NCI-H1048 (cell line): ENCODE measurements at places on chromosomes 11 and 22.

- DNase-seq: no peak
These were observed 177.0 kb downstream of the EFCAB6 start for GRCh38 chr22:43635101-43635500.

GRCh38 chr11:128624269-128625175 is 37.2 kb upstream of the ETS1 start:
- DNase-seq: no peak

GRCh38 chr11:134047586-134047999 is 21.3 kb upstream of the JAM3 start:
- DNase-seq: no peak

GRCh38 chr11:61018059-61018458 is 46.6 kb downstream of the CD6 start:
- DNase-seq: no peak

DNA sequence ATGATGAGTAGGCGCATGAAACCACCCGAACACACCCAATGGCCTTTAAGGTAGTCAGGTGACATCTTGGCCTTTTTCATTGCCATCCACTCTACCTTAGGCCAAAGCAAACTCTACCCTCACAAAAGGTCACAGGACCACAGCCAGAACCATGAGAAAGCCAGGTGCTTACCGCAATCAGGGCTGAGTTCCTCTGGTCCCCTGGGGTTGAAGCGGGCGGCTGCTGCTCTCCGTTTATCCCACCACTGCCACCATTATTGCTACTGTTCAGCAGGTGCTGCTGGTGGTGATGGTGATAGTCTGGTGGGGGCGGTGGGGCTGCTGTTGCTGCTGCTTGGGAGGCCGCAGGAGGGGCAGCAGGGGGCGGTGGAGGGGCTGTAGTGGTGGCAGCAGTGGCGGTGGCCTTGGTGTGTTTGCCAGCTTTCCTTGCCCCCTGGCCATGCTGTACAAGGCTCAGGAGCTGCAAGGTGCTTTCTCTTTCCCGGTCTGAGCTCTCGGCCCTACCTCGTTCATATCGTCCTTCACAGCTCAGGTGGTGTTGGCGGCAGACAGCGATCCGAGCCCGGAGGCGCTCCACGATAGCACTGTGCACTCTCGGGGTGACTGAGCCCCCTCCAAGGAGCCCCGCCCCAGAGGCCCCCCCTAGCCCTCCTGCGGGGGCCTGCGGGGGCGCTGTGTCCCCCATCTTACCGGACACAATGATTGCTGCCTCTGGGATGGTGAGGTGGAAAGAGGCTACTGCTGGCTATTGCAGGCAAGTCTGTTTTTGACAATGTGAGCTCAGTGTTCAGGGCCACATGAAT is 1.6 kb downstream of the MAML2 start:
- DNase-seq: no peak

DNA sequence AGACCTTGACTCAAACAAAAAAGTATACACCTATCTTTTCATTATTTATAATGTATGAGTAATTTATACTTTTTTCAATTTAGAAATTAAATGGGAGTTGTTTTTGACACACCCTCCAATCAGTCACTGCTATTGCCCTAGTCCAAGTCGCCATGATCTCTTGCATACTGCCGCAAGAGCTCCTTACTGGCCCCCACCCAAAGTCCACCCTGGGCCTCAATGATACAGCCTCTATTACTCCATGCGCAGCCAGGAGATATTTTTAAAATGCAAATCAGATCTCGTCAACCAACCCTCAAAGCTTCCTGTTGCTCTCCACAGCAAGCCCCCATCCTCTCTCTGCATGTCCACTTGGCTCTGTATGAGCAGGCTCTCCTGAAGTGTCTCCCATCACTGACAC is 12.8 kb upstream of the LMO1 start:
- DNase-seq: no peak

DNA sequence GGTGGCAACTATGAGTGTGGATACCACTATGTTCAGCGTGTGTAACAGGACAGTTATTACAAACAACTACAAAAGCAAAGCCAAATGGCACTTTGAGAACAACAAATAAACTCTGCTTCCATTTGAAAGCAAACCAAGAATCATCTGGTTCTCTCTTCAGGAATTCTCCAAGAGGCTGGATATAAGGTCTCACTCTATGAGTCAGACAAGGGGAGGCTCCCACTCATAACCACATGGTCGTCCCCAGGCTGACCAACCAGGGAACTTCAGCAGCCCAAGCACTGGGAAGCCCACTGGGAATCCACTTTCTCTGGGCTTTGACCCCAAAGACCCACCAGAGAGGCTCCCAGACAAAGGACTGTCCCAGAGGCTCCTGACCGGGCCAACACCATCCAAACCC is 35.3 kb downstream of the DGCR2 start:
- DNase-seq: no peak

- no peak for DNase-seq
These were observed 770.6 kb downstream of the FAM181B start for GRCh38 chr11:81963018-81963417.

DNA sequence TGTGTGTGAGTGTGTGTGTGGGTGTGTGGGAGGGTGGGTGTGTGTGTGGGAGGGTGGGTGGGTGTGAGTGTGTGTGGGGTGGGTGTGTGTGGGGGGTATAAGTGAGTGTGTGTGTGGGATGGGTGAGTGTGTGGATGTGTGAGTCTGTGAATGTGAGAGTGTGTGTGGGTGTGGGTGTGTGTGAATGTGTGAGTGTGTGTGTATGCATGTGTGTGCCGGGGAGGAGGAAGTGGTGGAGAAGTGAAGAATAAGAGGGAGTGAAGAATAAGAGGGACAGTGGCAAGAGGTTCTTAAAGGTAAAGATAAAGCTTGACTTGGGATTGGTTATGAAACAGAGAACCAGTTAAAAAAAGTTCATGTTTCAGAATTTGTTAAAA is 54.0 kb downstream of the PRR5L start:
- no peak for DNase-seq

DNA sequence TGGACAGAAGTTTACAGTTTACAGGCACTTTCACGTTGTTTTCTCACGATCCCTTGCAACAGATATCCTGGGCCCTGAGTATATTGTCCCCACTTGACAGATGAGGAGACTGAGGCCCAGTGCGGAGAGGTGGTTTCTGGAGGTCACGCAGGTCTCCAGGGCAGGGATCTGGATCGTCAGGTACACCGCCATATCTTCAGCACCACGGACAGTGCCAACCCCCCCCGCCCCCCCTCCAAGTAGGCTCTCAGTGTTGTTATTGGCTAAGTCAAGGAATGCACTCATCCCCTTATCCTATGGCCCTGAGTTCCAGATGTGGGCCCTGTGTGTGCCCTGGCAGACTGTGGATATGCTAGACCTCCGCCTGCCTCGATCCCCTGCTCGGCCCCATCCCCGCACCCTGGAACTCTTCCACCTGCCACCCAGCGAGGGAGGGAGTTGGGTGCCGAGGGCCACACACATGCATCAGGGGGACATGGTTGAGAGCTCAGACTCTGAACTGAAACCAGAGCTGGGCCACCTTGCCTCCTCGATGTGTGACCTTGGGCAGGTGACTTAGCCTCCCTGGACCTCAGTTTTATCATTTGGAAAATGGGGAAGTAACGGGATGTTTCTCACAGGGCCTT is 37.5 kb downstream of the MPPED1 start:
- no peak for DNase-seq

- DNase-seq: no peak
These were observed 145.6 kb downstream of the CSNK2A3 start for GRCh38 chr11:11207428-11207827.

DNA sequence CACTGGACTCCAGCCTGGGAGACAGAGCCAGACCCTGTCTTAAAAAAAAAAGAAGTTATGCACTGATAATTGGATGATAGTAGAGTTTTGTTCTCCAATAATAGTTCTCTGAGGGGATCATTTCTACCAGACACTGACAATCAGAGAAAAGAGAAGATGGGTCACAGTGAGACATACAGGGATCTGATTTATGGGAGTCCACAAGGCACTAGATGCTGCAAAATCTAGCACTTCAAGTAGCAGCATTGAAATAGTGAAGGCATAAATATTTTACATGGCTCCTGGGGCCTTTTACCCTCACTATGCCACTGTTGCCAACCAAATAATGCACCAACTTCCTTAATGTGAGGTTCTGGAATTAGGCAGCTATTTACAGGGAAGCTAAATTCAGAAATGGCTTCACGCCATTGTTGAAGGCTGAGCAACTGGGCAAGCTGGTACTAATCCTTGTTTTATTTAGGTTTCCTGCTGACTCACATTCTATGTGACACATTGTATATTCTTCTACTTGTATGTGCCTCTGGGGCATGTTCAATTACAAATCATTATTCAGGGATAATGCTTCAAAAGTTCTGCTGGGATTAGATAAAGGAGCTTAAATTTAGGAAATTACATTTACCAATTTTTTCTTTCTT is 38.2 kb upstream of the ABTB2 start:
- no peak for DNase-seq

DNA sequence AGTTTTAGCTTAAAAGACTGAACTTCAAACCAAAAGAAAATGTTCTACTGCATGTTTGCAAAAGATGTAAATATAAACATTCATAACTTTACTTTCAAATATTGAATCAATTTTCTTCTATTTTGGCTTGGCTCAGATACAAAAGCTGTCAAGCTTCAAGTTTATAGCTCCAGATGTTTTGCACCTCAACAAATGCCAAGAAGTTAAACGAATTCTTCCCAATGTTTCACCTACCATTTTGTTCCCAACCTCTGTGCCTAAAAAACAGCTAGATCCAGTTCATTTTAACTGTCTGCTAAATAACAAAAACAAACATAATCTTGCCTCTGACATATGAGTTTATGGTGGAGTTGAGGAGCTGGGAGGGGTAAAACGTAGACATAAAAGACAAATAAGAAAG is 76.5 kb downstream of the RAB30 start:
- DNase-seq: no peak

- DNase-seq: no peak
These were observed 53.8 kb downstream of the LARGE1 start for GRCh38 chr22:33866511-33866910.

DNA sequence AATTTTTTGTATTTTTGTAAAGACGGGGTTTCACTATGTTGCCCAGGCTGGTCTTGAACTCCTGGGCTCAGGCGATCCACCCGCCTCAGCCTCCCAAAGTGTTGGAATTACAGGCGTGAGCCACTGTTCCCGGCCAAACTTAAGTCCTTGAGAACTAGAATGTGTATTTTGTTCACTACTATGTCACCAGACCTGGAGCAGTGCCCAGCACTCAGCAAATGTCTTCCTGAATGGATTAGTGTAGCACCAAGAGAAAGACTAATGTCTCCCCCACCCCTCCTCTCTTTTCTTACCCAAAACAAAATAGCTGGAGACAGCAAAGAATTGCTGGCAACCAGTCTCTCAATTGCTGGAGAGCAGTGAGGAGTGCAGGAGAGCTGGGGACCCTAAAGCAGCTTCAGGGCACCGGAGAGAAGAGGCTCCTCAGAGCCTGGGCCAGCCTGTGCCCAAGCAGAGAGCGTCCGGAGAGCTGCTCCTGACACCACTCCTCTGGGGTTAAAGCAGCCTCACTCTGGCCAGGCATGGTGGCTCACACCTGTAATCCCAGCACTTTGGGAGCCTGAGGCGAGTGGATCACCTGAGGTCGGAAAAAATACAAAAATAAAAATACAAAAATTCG is 14.9 kb downstream of the SLC25A18 start:
- no peak for DNase-seq

DNA sequence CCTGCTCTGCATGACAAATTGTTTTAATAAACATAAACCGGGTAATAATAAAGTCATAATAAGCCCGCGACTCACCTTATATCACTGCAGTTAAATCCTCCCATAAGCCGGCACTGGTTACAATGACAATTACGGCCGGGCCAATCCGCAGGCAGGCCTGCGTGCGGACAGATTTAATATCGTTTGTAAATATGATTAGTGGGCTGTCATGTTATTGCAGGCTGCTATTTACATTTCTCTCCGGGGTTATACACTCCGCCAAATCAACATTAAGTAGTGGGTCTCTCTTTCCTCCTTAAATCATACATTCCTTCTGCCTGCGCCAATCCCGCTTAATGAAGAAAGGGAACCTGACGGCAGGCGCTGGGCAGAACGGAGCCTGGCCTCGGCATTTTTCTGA is 51.8 kb upstream of the LMO1 start:
- DNase-seq: no peak

DNA sequence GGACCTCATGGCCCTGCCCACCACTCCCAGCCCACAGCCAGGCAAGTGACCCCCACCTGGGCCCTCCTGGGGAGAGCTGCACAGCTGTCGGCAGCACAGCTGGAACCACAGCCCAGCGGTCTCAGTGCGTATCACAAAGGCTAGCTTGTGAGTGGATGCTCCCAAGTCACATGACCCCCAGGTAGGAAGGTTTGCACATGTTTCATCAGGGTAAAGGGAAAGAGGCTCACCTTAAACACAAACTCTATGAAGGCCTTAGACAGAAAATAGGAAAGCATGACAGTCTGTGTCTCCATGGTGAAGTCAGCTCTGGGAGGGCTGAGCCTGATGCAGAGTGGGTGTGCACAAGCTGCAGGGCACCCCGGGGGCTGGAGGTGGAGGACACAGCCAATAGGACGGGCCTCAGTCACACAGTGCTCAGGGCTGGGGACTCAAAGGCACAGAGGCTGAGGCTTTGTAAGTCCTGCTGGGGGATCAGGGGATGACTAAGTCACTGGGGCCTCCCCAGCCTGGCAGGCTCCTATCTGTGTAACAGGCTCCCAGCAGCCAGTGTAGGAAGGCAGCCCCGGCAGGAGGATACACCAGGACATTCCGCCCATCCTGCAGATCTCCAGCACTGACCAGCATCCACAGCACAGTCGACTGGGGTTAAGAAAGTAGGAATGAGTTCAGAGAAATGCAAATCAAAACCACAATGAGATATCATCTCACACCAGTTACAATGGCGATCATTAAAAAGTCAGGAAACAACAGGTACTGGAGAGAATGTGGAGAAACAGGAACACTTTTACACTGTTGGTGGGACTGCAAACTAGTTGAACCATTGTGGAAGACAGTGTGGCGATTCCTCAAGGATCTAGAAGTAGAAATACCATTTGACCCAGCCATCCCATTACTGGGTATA is 22.0 kb downstream of the CELSR1 start:
- no peak for DNase-seq

DNA sequence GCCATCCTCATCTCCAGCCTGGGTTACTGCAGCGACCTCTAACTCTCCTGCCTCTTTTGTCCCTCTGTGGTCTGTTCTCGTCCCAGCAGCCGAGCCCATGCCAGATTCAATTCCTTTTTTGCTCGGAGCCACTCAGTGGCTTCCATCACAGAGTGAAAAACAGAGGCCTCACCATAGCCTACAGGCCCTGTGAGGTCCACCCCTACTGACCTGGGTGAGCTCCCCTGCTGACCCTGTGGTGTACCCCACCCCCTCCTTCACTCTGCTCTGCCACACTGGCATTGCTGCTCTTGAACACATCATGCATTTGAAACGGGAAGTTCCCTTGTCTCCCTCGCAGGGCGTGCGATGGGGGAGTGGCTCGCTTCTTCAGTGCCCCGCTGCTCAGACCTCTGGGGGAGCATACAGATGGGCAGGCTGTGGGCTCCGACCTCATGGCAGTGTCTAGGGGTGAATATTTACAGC is 2.1 kb downstream of the AIP start:
- DNase-seq: no peak
